ENCODE measurements at places on chromosomes 6 and 20.

- DNase-seq = peak; percentile 95
These were observed 111.6 kb downstream of the TINAG start for GRCh38 chr6:54419885-54420284.

- no peak for DNase-seq
These were observed 2.8 kb downstream of the VSX1 start for GRCh38 chr20:25079171-25079570.

DNA sequence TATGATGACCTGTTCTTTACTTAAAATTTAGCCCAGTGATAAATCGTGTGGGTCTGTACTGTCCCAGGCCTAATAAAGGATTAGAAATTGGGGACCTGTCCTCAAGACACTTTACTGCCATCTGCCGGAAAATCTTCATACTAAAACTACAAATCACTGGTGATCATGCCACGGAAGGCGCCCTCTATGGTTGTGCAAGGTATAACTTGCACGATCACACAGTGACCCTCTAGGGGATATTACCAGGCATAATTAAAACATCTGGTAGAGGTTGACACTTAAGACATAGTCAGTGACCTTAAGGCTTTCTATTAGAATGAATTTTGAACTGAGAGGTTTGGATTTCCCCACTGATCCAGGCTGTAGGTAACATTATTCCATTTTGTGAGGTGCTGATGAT lies 172.6 kb downstream of the BMP2 start:
- no peak for DNase-seq

- no peak for DNase-seq
These were observed 1.2 kb downstream of the ESF1 start for GRCh38 chr20:13783528-13783927.

DNA sequence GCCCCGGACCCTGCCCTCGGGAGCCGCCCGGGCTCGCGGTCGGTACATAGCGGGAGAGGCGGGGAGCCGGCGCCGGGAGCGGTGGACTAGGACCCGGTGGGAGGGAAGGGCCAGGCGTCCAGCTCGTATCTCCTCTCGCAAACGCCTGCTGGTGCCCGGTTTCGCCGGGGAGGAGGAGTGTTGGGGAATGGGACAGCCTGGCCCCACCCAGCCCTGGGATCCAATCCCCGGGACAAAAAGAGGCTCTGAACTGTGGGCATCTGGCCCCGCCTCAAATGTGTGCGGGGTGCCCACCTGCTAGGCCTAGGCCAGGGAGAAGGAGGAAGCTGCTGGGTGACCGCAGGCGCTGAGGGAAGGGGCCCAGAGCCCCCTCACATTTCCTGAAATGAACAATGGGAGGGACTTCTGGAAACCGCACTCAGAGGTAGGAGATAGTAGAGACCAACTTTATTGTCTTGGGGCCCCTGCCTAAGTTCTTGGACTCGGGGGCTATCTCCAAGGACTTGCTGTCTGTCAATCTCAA lies at the start of gene KCNK17:
Gene KCNK17 (minus strand): TSS at position 147 of the 523 bp plus-strand sequence. CDS start 99 bp downstream, at position 48.
- no peak for DNase-seq

- no peak for DNase-seq
These were observed 804 bp downstream of the C6orf141 start for GRCh38 chr6:49551078-49551865.

GRCh38 chr6:133040803-133041419 lies 200.2 kb upstream of the EYA4 start:
- no peak for DNase-seq

DNA sequence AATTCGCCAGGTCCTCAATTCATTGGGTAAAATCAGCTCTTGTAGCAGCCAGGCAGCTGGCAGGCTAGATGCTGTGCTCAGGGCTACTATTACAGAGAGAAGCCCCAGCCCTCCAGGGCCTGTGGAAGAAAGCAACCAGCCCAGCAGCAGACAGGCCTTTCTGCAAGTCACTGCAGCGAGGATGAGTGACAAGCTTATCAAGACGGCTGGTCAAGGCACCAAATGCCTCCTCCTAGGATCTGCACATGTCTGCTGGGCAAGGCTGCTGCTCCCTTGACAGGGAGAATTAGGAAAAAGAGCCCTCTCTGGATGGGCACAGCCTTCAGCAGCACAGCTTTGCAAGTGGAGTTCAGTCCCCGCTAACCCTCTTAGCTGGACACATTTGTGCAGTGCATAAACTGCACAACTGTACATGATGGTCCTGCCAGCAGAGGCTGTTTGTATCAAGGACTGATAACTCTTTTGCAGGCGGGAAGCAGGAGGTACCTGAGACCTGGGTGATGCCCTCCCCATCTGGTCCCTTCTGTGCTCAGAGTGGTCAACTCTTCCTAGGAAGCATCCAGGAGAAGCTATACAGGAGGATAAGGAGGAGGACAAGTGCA lies 89.9 kb downstream of the CDC5L start:
- no peak for DNase-seq

DNA sequence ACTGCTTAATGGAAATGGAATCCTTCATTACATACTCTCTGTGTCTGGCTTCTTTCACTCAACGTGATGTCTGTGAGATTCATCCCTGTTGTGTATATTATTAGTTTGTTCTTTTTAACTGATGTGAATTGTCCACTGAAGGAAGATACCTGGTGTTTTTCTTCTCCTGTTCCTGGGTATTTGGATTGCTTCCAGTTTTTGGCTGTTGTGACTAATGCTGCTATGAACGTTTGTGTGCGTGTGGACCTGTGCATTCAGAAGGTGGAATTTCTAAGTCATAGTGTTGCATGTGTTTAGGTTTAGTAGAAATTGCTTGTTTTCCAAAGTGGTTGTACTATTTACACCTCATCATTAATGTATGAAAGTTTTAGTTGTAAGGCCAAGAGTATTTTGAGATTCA lies 3.8 kb downstream of the TULP4 start:
- peak; percentile 41 for DNase-seq
